ENCODE measurements at places on chromosomes 1 and 21.

GRCh38 chr1:788835-789234, 102.4 kb upstream of the OR4F16 start:
- no peak for DNase-seq

GRCh38 chr1:222631611-222632208, 13.8 kb downstream of the MIA3 start:
- no peak for DNase-seq

DNA sequence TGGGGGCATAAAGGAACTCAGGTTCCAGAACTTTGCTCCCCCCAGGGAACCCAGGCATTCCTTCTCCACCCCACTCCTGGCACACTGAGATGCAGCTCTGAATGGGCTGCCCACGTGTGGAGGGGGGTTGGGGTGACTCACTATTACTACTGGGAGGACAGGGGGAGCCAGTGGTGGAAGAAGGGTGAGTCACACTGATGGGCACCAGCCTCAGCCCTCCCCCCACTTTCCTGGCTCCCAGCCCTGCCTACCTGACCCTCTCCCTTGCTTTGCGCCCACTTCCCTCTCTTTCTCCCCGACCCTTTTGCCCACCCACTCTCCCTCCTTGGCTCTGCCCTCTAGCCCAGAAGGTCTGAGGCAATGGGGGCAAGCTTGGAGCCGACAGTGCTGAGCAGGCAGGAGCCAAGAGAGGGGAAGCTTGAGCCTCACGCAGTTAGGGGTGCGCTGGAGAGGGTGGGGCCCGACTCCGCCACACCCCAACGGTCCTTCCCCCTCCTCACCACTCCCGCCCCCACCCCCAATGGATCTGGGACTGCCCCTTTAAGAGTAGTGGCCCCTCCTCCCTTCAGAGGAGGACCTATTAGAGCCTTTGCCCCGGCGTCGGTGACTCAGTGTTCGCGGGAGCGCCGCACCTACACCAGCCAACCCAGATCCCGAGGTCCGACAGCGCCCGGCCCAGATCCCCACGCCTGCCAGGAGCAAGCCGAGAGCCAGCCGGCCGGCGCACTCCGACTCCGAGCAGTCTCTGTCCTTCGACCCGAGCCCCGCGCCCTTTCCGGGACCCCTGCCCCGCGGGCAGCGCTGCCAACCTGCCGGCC, at the start of gene LMNA:
LMNA (plus strand) TSS at position 611 of the 818 bp plus-strand sequence. CDS start 208 bp downstream, outside the sequence.
- DNase-seq = no peak

DNA sequence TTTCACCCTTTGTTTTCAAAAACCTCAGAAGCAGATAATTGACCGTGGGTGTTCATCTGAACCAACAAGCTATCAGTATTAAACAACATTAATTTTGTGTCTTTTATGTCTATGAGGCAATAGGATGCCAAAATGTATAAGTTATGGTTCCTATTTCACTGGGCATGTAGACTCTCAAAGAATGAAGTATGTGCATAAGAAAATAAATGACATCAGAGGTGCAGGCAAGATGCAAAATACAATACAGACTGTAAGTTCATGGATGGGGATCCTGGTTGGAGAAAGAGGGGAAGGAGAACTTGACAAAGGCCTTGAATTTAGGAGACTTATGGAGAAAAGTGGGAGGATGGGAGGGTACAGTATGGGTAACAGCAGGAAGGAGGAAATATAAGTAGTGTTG, 23.4 kb upstream of the POU2F1 start:
- no peak for DNase-seq

DNA sequence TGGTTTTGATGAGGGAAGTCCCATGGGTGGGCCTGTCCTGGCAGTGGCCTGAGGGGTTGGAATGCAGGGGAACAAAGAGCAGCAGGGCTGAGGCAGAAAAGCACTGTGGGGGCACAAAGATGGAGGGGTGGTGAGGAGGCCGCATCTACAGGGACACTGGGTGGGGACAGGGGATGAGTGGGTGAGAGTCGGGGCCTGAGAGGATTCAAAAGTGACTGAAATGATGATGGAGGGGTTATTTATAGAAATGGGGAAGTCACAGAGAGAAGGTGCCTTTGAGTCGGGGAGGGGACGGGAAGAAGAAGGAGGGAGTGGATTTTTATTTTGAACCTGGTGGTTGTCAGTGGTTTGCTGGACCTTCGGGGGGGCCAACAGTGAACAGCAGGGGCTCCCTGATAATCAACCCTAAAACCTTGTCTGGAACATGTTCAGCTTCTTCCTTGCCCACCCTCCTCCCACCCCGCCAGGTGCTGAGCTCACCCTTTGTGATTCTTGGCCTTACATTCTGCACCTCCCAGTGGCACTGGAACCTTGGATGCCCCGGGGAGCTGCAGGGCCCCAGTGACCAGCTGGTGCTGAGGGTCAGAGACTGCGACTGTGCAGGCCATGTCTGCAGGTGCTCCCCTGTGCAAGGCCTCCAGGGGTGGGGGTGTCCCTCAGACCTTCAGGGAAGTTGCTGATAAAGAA, 42.9 kb downstream of the IER5 start:
- DNase-seq = no peak

DNA sequence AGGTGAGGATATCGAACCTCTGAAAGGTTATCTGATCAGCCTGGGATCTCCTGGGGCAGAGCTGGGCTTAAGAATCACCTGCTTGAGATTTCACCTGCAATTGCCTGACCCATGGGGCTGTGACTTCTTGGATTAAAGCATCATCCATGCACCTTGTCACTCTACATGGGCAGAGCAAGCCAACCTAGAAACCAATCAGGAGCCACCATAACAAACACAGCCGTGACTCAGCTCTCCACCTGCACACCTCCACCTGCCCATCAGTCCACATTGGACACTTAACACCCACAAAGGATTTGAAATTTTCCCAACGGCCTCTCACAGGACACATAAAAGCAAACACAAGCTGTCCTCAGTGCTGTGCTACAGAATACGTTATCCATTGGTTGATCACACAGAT, 35.1 kb upstream of the ETS2 start:
- DNase-seq = no peak

- peak; percentile 20 for DNase-seq
Measured at GRCh38 chr21:43290421-43291346, 121.9 kb downstream of the CRYAA start.

- DNase-seq = no peak
Measured at GRCh38 chr1:67716800-67717199, 31.8 kb downstream of the GADD45A start.

DNA sequence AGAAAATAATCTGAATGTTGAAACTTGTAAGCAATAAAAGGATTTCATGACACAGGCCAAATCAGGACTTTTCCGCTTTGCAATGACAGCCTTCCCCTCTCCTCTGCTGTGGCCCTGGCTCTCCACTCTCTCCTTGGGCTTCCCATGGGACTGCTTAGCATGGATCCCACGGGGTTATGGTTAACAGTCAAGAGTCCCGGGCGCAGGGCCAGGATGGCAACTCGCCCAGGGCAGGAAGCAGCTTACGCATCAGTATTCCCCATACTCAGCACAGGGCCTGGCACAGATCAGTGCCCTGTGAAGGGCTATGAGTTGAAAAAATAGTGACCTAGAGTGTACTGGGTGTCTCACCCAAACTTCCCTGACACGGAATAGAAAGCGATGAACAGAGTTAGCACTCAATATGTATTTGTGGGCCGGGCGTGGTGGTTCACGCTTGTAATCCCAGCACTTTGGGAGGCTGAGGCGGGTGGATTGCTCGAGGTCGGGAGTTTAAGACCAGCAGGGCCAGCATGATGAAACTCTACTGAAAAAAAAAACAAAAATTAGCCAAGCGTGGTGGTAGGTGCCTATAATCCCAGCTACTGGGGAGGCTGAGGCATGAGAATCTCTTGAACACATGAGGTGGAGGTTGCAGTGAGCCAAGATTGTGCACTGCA, 29.1 kb upstream of the GRHL3 start:
- no peak for DNase-seq

DNA sequence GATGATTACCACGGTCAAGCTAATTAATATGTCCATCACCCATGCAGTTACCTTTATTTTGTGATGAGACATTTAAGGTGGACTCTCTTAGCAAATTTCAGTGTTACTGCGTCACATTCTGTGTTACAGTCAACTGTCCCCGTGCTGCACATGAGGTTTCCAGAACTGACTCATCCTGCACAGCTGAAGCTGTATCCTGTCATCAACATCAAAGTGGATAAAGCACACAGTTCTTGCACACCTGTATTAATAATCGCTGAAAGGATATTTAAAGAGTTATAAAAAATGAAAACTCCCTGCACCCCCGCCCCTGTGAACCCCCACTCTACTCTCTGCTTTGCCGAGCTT, 3.4 kb upstream of the KRTAP10-5 start:
- DNase-seq = no peak

DNA sequence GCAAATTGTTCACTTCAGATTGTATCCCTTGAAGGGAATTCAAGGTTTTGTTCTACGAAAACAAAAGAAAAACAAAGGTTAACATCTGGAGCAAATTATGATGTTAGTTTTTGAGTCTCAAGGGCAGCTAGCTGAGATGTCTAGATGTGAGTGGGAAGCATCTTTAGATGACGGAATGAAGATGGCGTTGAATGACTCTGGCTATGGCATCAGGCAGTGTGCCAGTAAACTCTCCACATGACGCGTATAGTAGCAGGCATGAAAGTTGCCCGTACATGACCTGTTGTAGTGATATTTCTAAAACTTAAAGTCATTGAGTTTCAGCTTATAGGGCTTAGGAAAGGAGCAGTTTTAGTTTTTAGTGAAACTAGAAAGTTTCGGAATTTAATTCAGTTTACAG, 12.3 kb upstream of the SDC3 start:
- no peak for DNase-seq

- no peak for DNase-seq
Measured at GRCh38 chr21:14070049-14070893, 140.5 kb downstream of the LIPI start.

GRCh38 chr1:32963746-32964460, 706 bp downstream of the RNF19B start:
- DNase-seq = peak; percentile 77

DNA sequence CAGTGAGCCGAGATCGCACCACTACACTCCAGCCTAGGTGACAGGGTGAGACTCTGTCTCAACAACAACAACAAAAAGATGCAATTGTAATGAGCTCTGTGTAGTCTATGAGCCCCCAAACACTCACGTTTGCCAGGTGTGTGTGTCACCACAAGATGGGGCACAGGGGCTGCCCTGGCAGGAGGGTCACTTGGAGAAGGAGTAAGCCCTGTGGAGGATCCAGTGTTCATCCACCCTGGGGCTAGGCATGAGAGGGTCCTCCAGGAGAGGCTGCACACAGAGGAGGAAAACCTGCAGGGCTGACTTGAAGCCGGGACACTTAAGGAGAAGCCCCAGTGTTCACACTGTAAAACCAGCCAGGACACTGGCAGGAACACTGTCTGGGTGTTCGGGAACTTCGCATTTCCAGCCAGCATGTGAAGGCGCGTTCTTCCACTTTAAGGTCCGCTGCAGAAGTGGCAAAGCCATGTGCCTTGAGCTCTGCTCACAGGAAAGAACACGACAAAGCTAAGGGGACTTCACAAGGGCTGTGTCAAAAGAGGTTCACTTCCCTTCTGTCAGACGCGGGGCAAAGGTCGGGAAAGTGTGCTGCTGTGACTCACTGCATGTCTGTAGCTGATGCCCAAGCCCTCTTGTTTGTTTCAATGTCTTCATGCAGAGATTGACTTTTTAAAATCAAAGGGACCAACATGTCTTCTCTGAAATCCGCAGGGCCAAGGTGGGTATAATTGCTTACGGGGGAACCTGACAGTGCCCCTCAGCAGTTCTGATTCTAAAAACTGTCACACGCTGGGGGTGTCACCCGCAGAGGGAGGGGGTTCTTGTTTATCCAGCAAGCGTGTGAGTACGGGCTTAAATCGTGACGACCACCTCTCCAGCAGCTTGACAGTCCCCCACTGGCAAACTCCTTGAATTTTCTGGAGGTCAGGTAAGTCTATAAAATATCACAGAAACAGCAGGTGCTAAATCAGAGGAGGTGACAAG, 102.8 kb downstream of the RIPK4 start:
- DNase-seq = no peak

- DNase-seq = no peak
Measured at GRCh38 chr1:68234094-68234493, 1.8 kb upstream of the WLS start.

DNA sequence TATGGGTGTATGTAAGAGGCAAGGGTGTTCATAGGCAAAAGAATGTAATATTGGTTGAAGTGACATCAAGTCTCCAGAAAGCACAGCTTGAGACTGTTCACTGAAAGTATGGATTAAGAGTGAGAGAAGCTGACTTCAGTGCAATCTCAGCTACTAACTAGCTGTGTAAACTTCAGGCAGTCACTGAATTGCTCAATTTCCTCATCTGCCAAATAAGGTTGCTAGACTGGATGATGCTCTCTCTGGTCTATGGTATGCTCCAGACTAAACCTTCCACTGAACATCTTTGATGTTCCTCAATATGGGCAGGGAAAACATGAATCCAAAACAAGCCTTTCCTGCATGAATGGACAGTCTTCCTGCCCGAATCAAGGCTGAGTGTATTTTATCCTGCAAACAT, 111.8 kb upstream of the USH2A start:
- DNase-seq = no peak

GRCh38 chr1:109385417-109385816, 12.3 kb downstream of the SORT1 start:
- no peak for DNase-seq

GRCh38 chr21:36966821-36967768, 626 bp upstream of the HLCS start:
- no peak for DNase-seq

DNA sequence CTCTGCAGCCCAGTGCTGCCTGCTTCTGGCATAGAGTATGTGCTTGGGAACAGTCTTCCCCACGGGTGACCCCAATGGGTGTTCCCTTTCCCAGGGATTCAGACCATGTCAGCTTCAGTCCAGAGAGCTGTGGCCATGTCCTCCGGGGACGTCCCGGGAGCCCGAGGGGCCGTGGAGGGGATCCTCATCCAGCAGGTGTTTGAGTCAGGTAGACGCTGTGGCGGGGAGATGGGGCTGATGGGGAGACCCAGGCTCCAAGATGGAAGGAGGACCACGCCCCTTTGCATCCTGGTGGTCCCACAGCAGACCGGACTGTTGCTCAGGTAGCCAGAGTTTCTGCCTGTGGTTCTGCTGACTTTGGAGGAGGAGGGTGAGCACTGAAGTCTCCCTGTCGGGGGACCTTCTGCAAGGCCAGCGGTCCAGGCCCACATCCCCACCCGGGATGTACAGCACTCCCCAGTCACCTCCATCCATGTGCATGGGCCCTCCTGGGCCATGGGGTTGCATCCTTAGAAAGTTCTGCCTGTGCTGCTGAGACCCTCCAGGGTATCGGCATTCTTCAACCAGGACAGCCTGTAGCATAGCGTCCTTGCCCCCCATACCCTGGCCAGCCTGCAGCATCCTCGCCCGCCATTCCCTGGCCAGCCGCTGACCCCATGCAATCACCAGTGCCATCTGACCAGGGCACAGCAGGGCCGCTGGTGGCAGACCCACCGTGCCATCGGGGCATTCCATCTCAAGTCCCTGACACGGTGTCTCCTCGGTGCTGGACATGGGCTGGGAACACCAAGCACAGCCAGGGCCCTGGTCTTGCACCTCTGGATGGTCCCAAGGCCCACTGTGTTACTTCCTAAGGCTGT, 2.8 kb downstream of the AIRE start:
- no peak for DNase-seq

GRCh38 chr1:84377480-84378095, 20.7 kb upstream of the DNASE2B start:
- DNase-seq = no peak

GRCh38 chr1:93679546-93679945, 2.1 kb downstream of the BCAR3 start:
- DNase-seq = no peak
